ENCODE measurements at places on chromosomes 7 and 10. TPM values are rescaled to one million over a fixed set of nuclear protein-coding genes. Genes with fewer than 3 reads are reported as not detected.

GRCh38 chr10:100766693-100767421 lies 21.5 kb downstream of the PAX2 start:
- no peak for DNase-seq

GRCh38 chr7:113188396-113188795 lies 70.0 kb upstream of the SMIM30 start:
- DNase-seq, result no peak

DNA sequence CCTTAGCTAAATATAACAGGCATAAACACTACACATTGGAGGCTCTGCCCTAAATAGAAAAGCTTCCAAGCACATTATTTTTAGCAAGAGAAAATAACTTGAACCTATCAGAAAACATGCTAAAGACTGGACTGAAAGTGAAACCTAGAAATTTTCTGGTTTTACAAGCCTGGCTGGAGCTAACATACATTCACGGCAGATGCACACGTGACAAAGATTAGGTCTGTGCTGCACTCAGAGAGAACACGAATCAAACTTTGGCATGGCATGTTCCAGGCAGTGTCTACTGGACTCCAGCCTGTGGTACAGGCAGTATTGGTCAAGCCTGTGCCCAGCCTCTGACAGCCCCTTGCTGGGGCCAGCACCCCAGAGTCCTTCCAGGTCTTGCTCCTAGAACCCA lies 94.1 kb upstream of the PCBD1 start:
- no peak for DNase-seq

- DNase-seq, result no peak
Measured at GRCh38 chr10:26755443-26755903, 58.0 kb downstream of the PDSS1 start.

- DNase-seq, result peak; percentile 68
Measured at GRCh38 chr7:149195180-149196150, at the start of gene ZNF282. ZNF282 (plus strand) TSS chr7:149195546; CDS start chr7:149195590, 44 bp downstream.

- DNase-seq, result no peak
Measured at GRCh38 chr7:137539111-137539715, 195.7 kb upstream of the PTN start.

GRCh38 chr10:102644646-102645387 lies 538 bp downstream of the TRIM8 start:
- DNase-seq, result peak; percentile 80

DNA sequence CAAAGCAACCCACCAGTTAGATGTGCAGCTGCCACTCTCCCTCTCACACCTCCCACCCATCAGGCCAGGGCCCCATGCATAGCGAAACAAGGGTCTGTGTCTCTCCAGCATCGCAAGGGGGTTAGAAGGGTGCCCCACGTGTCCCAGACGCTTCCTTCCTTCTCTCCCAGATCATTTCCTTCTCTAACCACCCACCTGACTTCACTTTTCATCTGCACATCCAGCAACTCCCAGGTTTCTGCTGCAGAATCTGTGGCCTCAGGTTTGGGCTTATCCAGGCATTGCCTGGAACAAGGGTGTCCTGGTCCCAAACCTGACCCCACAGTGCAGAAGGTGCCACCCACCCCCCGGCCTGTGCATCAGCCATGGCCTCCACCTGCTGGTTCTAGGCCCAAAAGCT lies 14.4 kb downstream of the PDIA4 start:
- no peak for DNase-seq

DNA sequence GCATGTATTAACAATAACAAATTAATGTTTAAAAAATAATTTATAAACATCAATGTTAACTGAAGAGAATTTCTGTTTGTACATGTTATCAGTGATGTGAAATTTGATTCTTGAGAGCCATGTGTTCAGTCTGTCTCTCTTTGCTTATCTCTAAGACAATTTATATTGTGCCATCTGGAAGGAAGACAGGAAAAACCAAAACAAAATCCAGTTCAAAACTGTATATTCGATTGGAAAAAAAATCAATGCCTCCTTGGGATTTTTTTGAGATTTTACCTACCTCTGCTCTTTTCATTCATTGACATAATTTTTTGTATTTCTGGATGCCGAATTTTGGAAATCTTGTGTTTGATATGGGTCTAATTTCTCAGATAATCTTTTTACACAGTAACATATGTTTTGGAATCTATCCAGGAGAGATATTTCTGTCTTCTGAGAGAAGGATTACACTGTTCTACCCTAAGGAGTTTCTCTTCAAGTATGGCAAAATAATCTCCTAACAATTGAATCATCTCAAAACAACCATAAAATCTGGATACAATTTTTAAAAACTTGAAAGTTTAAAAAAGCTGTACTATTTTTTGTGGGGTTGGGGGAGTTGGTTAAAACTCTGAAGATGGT lies 311.9 kb upstream of the GNAI1 start:
- no peak for DNase-seq

DNA sequence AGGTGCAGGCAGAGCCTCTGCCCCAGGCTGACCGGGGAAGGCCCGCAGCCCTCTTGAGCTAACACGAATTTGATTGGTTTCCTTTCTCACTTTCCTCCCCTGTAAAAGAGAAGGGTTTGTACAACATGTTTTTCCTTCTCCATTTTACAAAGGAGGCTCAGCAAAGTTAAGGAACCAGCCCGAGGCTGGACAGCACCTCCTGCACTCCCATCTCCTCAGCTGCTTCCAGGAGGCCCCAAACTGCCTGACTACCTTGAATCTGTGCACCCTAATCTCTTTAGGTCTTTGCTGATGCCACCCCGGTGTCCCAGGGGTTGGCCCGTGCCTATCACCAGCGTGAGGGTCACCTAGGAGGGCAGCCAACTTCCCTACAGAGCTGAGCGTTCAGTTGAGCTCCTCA lies 4.2 kb downstream of the ALKBH4 start:
- DNase-seq, result no peak

DNA sequence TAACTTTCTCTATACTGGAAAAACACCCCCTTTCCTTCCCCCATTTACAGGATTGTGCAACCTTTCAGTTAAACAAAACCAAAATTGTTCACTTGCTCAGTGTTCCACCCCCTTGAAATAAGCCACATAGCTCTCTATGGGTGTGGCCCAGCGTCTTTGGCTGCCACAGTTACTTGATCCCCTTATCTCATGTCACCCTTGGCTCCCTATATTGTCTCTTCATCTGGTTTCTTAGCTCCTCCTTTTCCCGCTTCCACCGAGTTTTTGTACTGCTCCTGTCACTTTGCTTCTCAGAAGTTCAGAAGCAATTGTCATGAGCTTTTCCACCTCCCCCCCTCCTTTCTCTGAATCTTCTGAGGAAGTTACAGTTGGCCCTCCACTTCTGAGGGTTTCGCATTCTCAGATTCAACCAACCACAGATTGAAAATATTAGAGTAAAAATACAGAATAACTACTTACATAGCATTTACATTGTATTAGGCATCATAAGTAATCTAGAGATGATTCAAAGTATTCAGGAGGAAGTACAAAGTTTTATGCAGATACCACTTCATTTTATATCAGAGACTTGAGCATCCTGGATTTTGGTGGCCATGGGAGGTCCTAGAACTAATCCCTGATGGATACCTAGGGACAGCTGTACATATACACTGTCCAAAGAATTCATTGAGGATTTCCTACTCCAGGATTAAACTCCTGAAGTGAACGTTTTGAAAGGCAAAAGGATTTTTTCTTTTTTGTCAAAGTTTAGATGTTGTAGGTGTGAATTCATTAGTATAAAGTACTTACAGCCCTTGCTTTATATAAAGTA lies 60.4 kb downstream of the ADD3 start:
- no peak for DNase-seq

DNA sequence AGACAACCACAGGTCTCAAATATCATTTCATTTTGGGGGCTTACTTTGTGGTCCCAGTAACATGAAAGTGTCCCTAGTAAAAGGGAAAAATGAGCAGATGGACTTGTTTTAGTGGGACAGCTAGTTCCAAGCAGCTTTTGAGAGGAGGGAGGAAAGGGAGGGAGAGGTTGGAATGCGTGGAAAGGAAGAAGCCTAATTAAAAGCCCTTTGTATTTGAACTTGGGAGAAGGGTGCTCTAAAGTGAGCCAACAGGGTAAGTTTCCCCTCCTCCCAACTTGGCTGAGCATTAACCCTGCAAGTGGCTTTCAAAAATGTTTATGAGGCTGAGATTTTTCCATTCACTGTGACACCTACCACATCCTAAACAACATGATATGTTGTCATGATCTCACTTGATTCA lies 38.8 kb upstream of the LYZL1 start:
- DNase-seq, result no peak

DNA sequence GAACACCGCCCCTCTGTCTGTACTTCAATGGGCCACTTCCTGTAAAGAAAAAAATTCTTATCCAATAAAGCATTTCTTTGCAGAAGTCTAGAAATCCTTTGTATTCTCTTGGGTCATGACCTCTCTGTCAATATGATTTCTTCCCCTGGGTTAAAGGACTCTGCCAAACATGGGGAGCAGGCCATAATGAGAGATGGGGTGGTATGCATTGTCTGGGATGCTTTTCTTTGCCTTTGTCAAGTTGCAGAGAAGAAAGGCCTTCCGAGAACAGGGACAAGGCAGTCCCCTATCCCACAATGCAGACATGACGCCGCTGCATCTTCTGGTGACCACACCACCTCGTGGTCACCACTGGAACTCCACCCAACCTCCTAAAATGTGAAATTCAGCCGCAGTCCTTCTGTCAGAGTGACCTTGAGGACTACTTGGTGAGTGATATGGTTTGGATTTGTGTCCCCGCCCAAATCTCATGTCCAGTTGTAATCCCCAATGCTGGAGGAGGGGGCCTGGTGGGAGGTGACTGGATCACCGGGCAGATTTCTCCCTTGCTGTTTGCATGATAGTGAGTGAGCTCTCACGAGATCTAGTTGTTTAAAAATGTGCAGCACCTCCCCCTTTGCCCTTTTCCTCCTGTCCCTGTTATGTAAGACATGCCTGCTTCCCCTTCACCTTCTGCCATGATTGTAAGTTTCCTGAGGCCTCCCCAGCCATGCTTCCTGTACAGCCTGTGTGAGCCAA lies 15.2 kb upstream of the FRMPD2 start:
- DNase-seq, result peak; percentile 47

RAPGEF5 gene
- total RNA-seq, result 10.1 TPM

CYP26C1 gene
- total RNA-seq, result 0.15 TPM

Data from activated B cell treated with CpG ODN at 0.5 μM for 24 hours (primary cell).